Activated effector memory CD4-positive, alpha-beta T cell treated with anti-CD3 and anti-CD28 coated beads, Interleukin-2, amount 50 U/mL, for 16 hours (primary cell): ENCODE measurements at places on chromosomes 12 and 14.

GRCh38 chr14:95274279-95274678 is 45.4 kb downstream of the CLMN start:
- DNase-seq = no peak

DNA sequence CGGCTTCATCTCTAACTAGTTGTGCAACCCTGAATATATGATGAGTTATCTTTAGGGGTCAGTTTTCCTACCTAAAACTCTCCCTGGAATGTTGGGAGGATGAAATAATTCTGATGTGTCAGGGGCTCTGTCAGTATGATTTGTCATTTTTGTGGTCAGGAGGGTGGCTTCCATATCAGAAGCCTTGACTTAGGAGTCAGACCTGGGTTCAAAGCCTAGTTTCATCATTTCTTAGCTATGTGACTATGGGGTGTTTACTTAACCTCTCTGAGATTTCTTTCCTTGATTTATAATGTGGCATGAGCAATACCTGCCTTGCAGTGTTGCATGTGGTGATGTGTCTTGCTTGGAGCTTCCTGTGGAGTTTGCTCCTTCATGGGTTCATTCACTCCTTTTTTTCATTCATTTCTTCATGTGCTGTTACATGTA is 146.8 kb downstream of the CHST11 start:
- DNase-seq = no peak

DNA sequence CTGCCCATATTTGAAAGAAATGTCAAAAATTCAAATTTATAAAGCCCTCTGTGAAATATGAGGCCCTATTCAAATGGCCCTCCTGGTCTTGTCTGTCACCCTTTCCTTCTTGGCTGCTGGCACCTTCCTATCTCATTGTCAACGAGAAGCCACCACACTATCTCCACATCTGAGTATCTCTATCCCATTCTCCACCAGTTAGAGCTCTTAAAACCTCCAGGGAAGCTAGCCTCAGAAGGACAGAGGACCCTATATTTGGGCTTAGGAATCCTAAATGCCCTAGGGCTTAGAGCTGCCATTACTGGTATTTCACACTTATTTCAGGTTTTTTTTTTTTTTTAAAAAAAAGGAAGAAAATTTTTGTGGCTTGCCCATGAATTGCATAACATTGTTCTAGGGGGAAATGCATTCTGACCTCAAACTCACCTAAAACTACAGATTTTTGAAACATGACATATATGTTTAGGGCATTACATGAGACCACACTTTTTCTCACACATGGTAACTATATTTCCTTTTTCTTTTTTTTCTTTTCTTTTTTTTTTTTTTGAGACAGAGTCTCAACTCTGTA is 25.0 kb downstream of the SLC25A21 start:
- DNase-seq = no peak

GRCh38 chr14:87883750-87884149 is 109.2 kb downstream of the GALC start:
- DNase-seq = no peak

DNA sequence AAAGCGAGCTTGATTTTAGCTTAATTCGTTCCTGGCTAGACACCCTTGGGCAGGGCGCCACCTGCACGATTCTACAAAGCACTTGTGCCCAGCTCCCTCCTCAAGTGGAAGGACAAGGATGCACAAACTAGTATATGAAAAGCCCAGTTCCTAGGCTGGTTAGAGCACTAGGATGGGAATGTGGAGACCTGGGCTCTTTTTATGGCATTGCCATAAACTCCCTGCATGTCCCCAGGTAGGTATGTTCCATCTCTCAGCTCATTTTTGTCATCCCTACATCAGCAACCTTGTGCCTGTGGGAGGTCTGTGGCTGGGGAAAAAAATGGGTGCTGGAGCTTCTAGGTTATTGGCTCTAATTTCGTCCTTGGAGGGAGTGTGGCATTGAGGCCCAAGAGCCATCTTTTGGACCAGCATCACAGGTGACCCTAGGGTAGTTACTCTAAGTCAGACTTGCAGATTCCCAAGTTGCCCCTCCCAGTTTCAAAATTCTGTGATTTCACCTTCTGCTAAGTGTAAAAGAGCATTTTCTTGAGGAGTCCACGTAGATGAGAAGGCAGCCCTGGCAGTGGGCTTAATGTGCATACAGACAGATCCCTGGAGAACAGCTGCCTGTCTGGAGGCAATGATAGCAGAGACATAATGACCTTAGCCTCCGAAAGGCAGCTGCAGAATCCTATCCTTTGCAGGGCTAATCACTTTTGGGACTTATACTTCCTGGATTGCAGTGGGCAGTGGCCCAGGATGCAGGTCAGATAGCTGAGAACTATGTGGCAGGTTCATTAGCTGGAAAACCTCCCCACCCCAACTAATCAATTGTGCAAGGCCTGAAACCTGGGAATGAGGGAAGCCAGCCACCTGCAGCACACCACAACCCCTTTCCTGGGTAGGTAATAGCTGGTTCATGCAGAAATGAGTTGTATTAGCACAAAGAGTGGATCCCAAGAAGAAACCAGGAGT is 47.6 kb upstream of the BDKRB2 start:
- no peak for DNase-seq

GRCh38 chr12:96486751-96487613 is 2.4 kb upstream of the CFAP54 start:
- DNase-seq = no peak

DNA sequence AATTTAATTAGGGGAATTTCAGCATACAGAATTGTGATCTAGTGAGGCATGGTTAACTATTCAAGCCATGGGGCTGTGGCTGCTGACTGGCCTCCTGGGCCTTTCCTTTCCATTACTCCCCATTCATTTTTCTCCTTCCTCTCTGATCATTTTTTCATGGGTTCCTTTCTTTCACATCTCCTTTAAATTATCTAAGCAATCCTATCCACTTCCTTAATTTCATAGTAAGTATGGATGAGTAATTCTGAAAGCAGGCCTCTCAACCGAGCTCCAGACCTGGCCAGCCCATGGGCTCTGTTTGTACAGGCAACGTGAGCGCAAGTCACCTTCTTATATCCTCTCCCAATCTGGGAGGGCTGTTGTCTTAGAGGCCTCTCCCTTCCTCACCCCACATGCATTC is 13.4 kb downstream of the CKAP4 start:
- no peak for DNase-seq

DNA sequence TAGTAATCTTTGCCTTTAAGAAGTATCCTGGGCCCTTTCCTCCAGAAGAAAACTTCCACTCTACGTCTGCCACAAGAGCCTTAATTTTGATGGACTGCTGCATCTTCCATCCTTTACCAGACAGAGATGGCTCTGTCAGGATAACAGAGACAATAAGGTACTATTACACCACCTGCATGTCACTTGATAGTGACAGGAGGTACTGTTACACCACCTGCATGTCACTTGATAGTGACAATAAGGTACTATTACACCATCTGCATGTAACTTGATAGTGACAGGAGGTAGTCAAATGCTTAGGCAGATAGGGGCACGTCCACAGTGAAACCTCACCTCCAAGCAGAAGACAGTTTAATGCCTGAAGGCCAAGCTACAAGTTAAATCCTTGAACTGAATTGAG is 13.9 kb downstream of the OR6C74 start:
- DNase-seq = no peak

DNA sequence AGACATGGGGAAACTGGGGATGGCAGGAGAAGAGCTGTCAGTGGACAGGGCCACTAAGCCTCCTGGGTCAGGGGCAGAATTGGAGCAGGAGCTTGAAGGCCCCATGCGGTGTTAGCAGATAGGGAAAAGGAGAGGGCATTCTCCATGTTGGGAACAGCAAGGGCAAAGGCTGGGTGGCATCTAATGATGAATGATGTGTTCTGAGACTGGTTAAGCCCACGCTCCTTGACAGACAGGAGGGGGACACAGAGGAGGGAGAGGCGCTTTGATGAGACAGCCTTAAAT is 63.0 kb downstream of the CLMN start:
- DNase-seq = no peak

- DNase-seq = no peak
These were observed 239.2 kb downstream of the NUAK1 start for GRCh38 chr12:105899589-105899988.
